Activated CD8-positive, alpha-beta memory T cell treated with anti-CD3 and anti-CD28 coated beads for 4 hours (primary cell): ENCODE measurements at places on chromosomes 7 and 10.

GRCh38 chr7:18995811-18996426 lies 121.5 kb downstream of the TWIST1 start:
- DNase-seq = no peak

DNA sequence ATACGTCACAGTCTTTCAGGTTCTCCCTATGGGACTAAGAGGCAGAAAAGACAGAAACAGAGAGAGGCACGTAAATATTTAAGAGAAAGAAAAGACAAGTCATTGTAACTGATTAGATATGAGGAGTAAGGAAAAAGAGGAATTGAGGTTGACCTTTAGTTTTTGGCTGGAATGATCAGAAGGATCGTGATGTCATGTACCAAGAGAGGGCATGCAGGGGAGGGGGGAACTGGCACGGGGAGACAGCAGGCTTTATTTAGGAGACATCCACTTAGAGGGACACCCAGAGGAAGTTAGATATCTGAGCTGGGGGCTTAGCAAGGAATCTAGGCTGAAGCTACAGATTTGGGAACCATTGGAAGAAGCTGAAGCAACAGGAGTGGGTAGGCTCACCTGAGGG lies 9.2 kb upstream of the LRRC20 start:
- DNase-seq = no peak

- DNase-seq = no peak
Observed at GRCh38 chr7:101882595-101883564, 65.5 kb downstream of the CUX1 start.

GRCh38 chr7:54339073-54339472 lies 203.1 kb upstream of the VSTM2A start:
- DNase-seq = no peak

- DNase-seq = no peak
Observed at GRCh38 chr7:137881607-137882260, 35.0 kb upstream of the DGKI start.

- no peak for DNase-seq
Observed at GRCh38 chr7:149735181-149735602, 38.2 kb downstream of the ZNF467 start.

DNA sequence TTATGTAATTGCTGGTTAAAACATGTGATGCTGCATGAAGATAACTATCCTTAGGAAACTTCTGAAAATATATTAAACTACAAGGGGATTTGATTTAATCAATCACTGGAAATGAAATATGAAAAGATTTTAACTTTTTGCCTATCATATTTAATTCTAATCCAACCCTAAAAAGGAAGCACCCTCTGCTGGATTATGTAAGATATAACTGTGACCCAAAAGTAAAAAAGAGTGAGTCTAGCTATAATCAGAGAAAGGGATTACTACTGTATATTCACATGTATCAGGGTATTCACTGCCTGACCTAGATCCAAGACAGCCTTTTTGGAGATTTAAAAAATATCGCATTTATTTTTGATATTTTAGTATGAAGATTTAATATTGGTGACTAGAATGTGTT lies 295.5 kb downstream of the MDFIC start:
- no peak for DNase-seq

GRCh38 chr7:41967156-41967555 lies 264.3 kb upstream of the INHBA start:
- no peak for DNase-seq

GRCh38 chr10:120431251-120431651 lies 25.8 kb upstream of the PLPP4 start:
- no peak for DNase-seq

GRCh38 chr7:128000048-128000447 lies 31.2 kb downstream of the LRRC4 start:
- no peak for DNase-seq

GRCh38 chr10:60717852-60718251 lies 60.4 kb upstream of the CDK1 start:
- DNase-seq = no peak

- no peak for DNase-seq
Observed at GRCh38 chr7:126696256-126697038, 556.3 kb downstream of the GRM8 start.

DNA sequence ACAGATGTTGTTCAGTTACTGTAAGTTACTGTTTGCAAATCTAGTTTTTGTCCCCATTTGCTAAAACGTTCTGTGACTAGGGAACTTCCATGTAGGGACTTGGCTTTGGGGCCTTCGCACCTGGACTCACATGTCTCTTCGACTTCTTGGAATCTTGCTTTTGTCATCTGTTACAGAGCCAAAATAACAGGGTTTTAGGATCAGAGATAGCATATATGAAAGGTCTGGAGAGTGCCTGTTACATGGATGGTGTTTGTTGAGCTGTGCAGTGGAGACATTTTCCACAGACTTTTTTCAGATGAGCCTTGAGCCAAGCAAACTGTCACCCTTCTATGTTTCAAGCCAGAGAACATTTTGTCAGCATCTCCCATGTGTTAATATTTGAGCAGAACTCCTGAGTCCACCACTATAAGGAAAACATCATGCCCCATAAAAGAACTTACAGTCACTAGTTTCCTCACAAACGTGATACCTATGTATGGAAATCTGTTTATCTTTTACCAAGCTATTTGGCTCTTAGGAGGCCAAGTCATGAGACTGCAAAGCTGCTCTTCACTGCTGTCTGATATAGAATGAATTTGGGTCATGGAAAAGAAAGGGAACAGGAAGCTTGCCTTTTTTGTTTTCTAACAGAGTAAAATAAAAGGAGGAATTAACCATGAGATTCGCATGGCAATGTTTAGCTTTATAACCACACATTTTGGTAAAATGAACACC lies 818.6 kb upstream of the IGFBP3 start:
- no peak for DNase-seq
